ENCODE measurements at places on chromosomes 11 and 22.
A peak's percentile ranks its signal among the peaks of the same experiment; 100 is the strongest.

- DNase-seq, result no peak
Observed at GRCh38 chr22:45238957-45239680, 1.6 kb downstream of the KIAA0930 start.

DNA sequence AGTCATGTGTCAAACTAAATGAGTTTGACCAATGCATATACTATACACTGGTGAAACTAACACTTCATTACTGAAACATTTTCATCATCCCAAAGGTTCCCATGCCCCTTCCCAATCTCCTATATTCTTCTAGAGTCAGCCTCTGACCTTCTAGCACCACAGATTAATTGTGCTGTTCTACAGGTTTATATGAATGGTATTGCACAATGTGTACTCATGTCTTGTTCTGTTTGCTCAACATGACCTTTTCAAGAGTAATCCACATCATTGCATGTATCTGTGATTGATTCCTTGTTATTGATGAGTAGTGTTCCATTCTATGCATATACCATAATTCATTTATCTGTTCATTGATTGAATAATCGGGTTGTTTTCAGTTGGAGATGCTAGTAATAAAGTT is 7.5 kb upstream of the OR8G1 start:
- no peak for DNase-seq

DNA sequence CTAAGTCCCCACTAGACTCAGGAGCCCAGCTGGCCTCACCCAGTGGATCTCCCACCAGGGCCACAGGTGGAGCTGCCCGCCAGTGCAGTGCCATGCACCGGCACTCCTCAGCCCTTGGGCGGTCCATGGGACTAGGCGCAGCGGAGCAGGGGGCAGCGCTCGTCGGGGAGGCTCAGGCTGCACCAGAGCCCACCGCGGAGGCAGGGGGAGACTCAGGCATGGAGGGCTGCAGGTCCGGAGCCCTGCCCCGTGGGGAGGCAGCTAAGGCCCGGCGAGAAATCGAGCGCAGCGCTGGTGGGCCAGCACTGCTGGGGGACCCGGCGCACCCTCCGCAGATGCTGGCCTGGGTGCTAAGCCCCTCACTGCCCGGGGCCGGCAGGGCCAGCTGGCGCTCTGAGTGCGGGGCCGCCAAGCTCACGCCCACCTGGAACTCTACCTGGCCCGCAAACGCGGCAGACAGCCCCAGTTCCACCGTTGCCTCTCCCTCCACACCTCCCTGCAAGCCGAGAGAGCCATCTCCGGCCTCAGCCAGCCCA is 1275.2 kb upstream of the CNTN5 start:
- no peak for DNase-seq

- DNase-seq, result no peak
Observed at GRCh38 chr11:46281371-46281831, 3.9 kb downstream of the CREB3L1 start.

- DNase-seq, result peak; percentile 17
Observed at GRCh38 chr11:36214976-36215692, 74.1 kb downstream of the COMMD9 start.

GRCh38 chr22:44398856-44399837 is 86.4 kb upstream of the SHISAL1 start:
- no peak for DNase-seq

GRCh38 chr11:63791495-63792167 is 21.6 kb upstream of the SPINDOC start:
- no peak for DNase-seq
